ENCODE measurements at places on chromosomes 16 and 17.

DNA sequence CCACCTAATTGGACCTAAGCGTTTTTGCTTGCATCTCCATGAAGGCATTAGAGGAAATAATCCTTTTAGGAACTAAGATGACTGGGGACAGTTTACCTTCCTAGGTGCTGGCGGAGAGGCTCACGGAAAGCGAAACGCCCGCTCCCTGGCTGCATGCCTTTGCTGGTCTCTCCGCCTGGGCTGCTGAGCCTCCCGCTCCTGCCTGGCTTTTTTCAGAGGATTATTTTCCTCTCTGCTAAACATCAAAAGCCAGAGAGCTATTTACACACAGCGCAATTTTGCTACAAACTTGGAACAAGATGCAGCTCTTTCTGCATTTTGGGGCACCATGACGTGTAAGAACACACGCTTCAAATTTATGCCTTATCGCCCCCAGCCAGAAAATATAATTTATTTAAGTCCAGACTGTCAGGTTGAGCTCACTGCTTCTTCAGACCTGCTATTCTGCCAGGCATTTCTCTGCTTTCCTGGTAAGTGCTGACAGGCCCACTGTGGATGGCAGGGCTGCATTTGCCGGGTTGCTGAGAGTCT is 124.4 kb downstream of the SPACA3 start:
- DNase-seq: no peak

DNA sequence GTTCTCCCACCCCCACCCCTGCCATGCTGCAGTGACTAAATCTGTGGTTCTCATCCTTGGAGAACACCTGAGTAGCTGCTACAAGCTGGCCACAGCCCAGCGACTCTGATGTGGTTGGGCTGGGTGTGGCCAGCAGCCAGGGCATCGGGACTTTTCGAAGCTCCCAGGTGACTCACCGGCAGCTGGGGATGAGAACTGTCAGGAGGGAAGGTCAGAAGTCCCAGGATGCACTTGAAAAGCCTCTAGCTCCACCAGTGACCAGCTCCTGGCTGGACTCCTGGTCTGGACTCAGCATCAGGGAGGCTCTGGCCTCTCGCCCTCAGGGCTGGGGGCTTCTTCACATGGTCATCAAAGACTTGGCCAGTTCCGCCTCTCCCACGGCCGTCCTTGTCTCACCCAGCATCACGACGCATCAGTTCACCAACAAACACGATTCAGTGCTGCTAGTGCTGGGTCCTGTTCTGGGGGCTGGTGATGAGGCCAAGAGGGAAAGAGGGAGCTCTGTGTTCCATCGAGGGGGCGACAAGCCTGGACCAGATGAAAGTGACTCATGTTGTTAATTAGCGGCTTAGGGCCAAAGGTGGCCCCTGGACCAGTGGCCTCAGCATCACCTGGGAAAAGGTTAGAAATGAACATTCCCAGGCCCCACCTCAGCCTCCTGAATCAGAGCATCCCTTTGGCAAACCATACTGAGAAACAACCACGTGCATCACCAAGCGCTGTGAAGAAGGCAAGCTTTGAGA is 3.9 kb upstream of the C17orf99 start:
- no peak for DNase-seq

DNA sequence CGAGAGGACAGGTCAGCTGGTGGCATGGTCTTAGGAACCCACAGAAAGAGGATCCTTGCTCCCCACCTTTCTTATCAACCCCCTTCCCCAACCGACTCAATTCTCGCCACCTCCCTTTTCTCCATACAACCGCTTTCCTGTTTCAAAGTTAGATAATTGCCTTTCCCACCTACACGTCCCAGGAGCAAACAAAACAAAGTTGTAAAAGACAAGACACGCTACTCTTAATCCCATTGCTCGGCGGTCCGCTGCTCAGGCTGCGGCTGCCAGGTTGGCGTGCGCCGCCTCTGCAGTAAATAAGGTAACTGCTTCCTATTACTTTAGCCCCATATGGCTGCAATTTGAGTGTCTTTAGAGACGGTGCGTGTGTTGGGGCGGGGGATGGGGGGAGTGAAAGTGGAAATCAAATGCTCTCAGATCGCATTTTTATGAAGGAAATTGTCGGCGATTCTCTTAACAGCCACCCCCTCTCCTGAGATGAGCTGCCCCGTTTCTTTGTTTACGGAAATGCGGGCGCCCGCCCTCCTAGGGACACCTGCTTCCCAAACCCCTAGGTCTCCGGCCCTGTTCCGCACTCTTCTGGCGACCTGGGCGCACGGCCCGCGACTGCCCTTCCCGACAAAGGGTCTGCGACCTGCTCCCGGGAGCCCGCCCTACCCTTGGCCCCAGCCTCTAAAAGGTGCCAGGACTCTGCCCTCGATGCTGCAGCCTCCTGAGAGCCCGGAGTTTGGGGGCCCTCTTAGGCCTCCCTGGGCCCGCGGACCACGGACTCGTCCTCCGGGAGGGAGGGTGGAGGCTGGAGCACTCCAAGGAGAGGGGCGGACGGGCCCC is 3.7 kb upstream of the CBX8 start:
- DNase-seq: peak; percentile 58

GRCh38 chr17:47884905-47885730 is 10.9 kb upstream of the SP2 start:
- peak; percentile 25 for DNase-seq

GRCh38 chr17:31564291-31564690 is 172.8 kb downstream of the RAB11FIP4 start:
- DNase-seq: no peak

- no peak for DNase-seq
Observed at GRCh38 chr17:34010534-34010933, 244.6 kb upstream of the CCL2 start.

DNA sequence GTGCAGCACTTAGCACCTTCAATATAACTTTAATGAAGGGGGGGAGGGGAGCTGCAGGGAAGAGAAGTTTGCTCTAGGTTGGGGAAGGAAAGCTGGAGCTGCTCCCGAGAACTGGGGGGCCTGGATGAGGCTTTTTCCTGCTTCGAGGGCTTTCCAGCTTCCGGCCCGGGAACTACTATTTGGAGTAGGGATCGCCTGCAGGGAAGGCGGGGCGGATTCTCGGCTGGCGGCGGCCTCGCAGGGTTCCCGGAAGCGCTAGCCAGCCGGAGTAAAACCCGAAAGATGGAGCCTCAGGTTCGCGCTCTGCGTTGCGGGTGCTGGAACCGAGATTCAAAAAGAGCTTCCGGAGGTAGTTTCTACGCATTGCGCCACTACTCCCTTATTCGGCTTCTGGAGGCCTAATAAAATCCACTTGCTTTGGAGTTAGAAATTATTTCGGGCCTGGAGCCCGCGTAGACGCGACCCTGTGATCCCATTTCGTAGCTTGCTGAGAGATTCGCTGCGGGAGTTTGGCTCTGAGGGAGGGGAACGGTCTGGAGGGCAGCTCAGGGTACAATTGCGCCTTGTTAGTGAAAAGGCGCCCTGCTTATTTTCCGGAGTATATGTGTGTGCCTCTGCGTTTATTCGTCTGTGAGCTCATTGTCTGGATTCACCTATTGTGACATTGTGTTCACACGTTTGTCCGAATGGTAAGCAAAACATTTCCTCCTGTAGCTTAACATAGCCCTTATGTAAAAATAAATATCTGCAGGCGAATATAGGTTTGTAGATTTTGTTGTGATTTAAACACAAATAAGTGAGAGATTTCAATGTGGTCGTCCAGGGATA is 652 bp downstream of the PRAC2 start:
- no peak for DNase-seq
